ENCODE measurements at places on chromosomes 13 and 19.

DNA sequence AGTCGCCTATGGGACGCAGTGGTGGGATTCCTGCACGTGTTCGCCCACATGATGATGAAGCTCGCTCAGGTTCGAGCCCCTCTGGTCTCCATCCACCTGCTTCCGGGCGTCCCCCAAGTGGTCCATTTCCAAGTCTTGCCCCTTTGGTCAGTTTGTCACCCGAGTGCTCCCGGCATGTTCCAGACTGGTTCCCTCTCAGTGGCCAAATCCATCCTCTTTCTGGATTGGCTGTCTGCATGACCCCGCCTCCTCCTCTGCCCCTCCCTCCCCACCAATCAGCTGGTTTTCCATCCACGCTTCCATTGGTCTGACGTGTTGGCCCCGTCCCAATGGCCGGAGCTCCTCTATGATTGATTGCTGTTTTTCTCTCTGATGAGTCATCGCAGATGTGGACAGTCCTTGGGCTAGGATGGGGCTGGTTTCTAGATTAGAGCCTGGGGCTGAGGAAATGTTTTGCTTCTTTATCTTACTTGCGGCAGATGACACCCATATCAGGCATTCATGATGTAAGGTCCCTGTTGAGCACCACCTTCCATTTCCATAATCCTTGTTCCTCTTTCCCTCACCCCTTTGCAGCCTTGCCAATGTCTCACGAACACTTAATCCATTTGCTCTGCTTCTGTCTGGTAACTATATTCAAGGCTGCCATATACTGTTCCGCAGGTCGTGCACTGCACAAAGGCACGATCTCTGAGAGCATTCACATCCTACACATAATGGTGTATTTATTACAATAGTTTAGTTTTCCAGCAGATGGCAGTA lies 73.8 kb downstream of the MAP4K1 start:
- H3K36me3 ChIP-seq, result no peaks in the 10 kb centered on the region
- H3K27me3 ChIP-seq, result peaks cover 3% of the 10 kb centered on the region
- H3K4me3 ChIP-seq, result peak overlapping the region; percentile 25
- H3K27ac ChIP-seq, result peak overlapping the region; percentile 32
- peak; percentile 95 for DNase-seq

- DNase-seq, result no peak
- H3K4me1 ChIP-seq, result no peaks in the 10 kb centered on the region
- H3K27me3 ChIP-seq, result no peaks in the 10 kb centered on the region
- H3K36me3 ChIP-seq, result no peaks in the 10 kb centered on the region
- no peak overlapping the region for H3K4me3 ChIP-seq
Measured at GRCh38 chr13:110212529-110212928, 94.4 kb downstream of the COL4A1 start.

DNA sequence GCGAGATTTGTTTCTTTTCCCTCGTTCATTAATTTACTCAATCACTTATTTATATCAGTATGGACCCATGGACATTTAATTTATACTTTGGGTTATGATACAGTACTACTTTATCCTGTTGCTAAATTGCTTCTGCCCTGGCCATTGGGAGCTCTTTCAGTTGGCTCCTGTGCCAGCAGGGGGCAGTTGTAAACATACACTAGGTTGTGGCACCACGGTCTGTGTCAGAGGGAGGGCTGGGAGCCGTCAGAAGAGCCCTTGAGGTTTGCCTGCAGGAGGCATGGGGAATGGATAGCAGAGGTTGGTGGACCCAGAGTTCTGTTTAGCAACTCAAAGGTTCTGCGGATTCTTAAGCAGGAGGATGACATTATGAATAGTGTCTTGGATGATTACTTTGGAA lies 94.3 kb downstream of the ERCC5 start:
- H3K4me3 ChIP-seq, result no peak overlapping the region
- no peaks in the 10 kb centered on the region for H3K4me1 ChIP-seq
- no peak for DNase-seq
- no peak overlapping the region for H3K27ac ChIP-seq
- no peaks in the 10 kb centered on the region for H3K36me3 ChIP-seq

DNA sequence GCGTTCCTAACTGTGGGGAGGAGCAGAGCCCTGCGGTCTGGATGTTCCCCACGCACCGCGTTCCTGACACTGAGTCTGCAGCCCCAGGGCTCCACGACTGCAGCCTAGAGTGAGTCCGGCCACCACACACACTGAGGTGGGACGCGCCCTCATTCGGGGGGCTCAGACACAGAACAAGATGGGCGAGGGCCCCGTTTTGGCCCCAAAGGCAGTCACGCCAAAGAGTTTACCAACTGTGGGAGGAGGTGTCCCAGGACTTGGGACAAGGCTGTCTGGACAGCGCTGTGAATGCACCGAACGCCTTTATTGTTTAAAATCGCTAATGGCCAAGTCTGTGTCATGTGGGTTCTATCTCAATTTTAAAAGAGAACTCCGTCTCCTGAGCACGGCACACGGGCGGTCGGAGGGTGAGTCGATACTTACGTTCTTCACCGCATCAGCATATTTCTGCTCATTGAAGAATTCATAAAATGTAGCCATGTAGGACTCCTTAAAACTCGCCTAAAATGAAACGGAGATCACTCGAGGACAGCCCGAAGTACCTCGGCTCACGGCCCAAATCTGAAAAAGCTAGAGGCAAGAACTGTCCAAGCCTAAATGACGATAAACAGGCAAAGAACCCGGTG lies 35.2 kb upstream of the C13orf46 start:
- no peaks in the 10 kb centered on the region for H3K27me3 ChIP-seq
- no peak for DNase-seq
- H3K36me3 ChIP-seq, result no peaks in the 10 kb centered on the region
- H3K4me1 ChIP-seq, result no peaks in the 10 kb centered on the region

DNA sequence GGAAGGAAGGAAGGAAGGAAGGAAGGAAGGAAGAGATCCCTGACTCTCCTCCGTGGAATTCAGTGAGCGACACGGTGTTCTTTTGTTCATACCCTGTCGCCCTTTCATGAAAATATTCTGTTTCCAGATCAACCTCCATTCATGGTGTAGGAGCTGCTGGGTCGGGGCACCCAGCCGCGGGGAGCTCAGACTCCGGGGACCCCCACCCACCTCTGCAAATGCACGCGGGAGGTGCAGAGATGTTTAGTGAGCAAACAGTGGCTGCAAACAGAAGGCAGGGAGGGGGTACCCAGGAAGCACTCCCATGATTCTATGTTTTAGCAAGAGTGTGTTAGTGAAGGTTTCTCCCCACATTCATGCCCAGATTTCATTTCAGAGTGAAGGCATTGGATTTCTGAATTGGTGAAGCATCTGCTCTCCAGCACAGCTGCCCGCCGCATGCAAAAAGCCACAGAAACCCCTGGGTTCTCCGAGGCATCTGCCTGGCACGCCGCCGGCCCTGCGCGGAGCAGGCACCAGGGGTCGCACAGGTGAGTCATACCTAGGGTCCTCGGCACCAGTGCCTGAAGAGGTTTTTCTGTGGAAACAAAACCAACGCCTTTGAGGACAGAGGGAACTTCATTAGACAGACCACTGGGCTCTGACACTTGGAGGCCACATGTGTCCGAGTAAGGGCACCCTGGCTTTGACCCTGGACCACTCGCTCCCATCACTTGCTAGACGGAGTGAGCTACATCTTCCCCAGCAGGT lies 80.6 kb downstream of the ZNF557 start:
- no peak for DNase-seq
- H3K36me3 ChIP-seq, result no peaks in the 10 kb centered on the region
- no peaks in the 10 kb centered on the region for H3K27me3 ChIP-seq
- H3K4me1 ChIP-seq, result no peaks in the 10 kb centered on the region
